T-helper 17 cell (primary cell): ENCODE measurements at places on chromosomes 6 and 20.
A peak's percentile ranks its signal among the peaks of the same experiment; 100 is the strongest.

GRCh38 chr6:22017272-22017671, 279.6 kb downstream of the PRL start:
- no peak for DNase-seq
- H3K4me3 ChIP-seq, result no peak overlapping the region
- no peak overlapping the region for H3K27ac ChIP-seq

DNA sequence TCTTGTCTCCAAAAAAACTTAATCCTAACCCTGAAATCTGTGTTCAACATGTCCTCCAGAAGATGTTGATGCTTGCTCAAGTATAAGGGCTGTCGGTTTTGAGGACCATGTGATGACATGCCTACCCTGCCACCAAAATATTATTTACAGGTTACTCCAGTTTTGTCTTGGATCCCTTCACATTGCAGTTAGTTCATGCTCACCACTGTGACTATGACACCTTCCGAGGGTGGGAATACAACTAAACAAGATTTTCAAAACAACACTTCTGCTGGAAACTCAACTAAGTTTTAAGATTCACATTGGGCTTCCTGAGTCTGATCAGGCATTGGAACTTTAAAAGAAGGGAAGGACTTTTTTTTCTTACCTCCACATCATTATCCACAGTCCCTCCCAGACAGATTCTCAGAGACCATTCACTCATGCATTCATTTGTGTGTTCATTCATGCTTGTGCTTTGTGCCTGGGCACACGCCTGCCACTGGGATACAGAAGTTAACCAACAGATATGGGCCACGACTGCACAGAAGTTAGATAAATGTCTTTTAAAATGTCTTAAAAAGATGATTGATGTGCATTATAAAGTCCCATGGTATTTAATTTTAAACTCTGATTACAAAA, 118.7 kb upstream of the GJE1 start:
- H3K4me3 ChIP-seq, result no peak overlapping the region
- H3K4me1 ChIP-seq, result peaks cover 4% of the 10 kb centered on the region
- no peak for DNase-seq
- no peak overlapping the region for H3K27ac ChIP-seq
- peaks cover 14% of the 10 kb centered on the region for H3K27me3 ChIP-seq

GRCh38 chr20:64045346-64046011, 4.0 kb downstream of the SOX18 start:
- peak overlapping the region; percentile 25 for H3K4me3 ChIP-seq
- H3K36me3 ChIP-seq, result peaks cover 2% of the 10 kb centered on the region
- peaks cover 16% of the 10 kb centered on the region for H3K4me1 ChIP-seq
- no peak overlapping the region for H3K27ac ChIP-seq
- DNase-seq, result no peak

- H3K27me3 ChIP-seq, result peaks cover 76% of the 10 kb centered on the region
- no peak for DNase-seq
- no peak overlapping the region for H3K27ac ChIP-seq
- H3K4me1 ChIP-seq, result peaks cover 11% of the 10 kb centered on the region
- peaks cover 4% of the 10 kb centered on the region for H3K36me3 ChIP-seq
These were observed 71.7 kb upstream of the LY86 start for GRCh38 chr6:6516666-6517458.

DNA sequence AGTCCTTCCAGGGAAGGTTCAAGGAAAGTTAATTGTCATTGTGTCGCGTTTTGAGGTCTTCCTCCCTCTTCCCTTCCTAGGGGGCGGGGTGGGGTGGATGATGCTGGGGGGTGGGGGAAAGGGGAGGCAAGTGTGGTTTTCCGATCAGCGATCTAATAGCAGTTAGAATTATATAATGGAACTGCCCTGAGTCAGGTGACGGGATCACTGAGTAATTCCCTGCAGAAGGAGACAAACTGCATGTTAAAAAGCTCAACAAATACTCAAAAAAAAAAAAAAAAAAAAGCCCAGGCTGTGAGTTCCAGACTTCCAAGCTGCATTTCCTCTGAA, 240.4 kb downstream of the PHACTR1 start:
- peak overlapping the region; percentile 92 for H3K4me3 ChIP-seq
- peaks cover 5% of the 10 kb centered on the region for H3K36me3 ChIP-seq
- peaks cover 22% of the 10 kb centered on the region for H3K4me1 ChIP-seq

- peaks cover 2% of the 10 kb centered on the region for H3K4me1 ChIP-seq
- H3K36me3 ChIP-seq, result no peaks in the 10 kb centered on the region
- H3K27ac ChIP-seq, result no peak overlapping the region
- no peak overlapping the region for H3K4me3 ChIP-seq
These were observed 44.7 kb upstream of the GRM4 start for GRCh38 chr6:34190504-34191122.

- no peak overlapping the region for H3K4me3 ChIP-seq
- no peak for DNase-seq
- H3K27ac ChIP-seq, result no peak overlapping the region
- H3K36me3 ChIP-seq, result no peaks in the 10 kb centered on the region
These were observed 124.4 kb downstream of the PTPRT start for GRCh38 chr20:43065299-43065698.

DNA sequence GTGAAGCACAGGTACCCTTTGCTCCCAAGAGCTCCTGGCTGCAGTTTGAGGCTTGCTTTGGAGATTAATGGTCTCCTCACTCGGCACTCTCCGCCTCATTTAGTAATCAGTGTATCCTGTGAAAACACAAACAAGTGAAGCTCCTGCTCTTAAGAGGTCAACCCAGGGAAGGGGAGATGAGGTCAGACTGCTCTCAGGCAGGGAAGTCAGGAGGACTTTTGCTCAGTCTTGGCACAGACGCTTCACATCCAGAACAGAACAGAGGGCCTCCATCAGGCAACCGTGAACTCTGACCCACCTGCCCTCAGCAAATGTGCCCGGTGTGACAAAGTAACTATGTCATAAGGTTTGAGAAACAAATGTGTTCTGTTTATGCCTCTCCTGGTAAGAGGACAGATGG, 428.8 kb upstream of the JARID2 start:
- H3K4me3 ChIP-seq, result no peak overlapping the region
- H3K27ac ChIP-seq, result no peak overlapping the region
- no peaks in the 10 kb centered on the region for H3K4me1 ChIP-seq
- DNase-seq, result no peak

GRCh38 chr6:98487612-98488011, 346.8 kb upstream of the POU3F2 start:
- H3K4me3 ChIP-seq, result no peak overlapping the region
- no peak for DNase-seq
- H3K4me1 ChIP-seq, result no peaks in the 10 kb centered on the region
- H3K36me3 ChIP-seq, result no peaks in the 10 kb centered on the region
- H3K27me3 ChIP-seq, result no peaks in the 10 kb centered on the region
